Stimulated activated CD8-positive, alpha-beta memory T cell treated with anti-CD3 and anti-CD28 coated beads, Interleukin-7, amount 100 ng/mL, for 1 hour (primary cell): ENCODE measurements at places on chromosomes 7 and 10.

GRCh38 chr7:117791877-117792780 lies 81.1 kb downstream of the CTTNBP2 start:
- DNase-seq = no peak

DNA sequence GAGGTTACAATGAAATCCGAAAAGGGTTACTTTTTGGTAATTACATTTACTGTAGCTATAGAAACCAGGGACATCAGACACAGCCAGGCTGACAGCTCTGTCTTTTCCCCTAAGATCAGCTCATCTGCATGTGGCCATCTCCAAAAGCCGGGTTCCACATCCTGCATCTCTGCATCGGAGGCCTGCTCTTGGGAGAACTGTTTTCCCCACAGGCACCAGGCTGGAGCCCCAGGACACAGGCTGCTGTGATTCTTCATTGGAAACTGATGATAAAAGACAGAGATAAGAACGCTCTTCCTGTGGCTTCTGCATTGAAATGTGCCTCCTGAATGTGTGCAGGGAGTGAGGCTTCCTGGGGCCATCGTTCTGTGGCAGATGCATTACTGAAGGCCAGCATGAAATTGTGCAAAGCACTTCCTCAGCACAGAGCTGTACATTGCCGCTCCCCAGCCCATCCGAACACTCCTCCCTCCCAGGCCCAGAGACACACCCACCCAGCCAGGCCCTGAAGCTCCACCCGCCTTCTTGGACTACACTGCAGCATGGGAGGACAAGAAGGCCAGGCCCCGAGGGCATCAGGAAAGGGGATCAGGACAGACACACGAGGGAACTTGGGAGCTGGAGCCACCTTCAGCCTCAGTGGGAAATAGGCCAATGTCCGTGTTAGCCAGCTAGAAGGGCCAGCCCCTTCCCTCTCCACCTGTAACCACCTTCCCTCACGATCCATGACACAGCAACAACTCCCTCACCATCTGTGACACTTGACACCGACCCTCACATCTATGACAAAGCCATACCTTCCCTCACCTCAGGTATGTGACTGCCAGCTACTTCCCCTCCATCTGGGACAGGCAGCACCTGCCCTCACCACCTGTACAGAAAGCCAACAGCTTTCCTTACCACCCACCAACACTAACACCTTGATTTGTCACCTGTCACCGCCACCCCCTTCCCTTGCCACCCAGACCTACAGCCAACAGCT lies 113.2 kb downstream of the GRID1 start:
- DNase-seq = no peak

GRCh38 chr7:151254316-151254715 lies 5.8 kb upstream of the SMARCD3 start:
- DNase-seq = no peak

GRCh38 chr10:82464966-82465365 lies 590.0 kb downstream of the NRG3 start:
- DNase-seq = no peak

- no peak for DNase-seq
Observed at GRCh38 chr10:88156341-88156740, 292.9 kb downstream of the PTEN start.

DNA sequence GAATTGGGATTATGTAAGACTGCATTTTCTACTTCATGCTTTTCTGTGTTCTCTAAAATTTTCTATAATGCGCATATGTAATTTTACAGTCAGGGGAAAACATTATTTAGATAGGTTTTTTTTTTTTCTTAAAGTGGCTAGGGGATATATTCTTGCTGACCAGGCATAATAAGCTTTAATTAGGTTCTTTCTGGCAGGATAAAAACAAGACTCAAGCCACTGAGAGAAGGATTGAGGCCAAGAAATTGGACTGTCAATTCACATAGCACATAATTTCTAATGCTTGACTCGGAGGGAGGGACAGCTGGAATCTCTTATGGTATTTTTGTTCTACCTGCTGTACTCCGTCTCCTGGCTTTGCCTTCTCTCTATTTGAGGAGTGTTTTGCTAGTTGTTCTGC lies 119.8 kb upstream of the NPVF start:
- no peak for DNase-seq

GRCh38 chr10:121137533-121137932 lies 286.4 kb downstream of the WDR11 start:
- DNase-seq = no peak

DNA sequence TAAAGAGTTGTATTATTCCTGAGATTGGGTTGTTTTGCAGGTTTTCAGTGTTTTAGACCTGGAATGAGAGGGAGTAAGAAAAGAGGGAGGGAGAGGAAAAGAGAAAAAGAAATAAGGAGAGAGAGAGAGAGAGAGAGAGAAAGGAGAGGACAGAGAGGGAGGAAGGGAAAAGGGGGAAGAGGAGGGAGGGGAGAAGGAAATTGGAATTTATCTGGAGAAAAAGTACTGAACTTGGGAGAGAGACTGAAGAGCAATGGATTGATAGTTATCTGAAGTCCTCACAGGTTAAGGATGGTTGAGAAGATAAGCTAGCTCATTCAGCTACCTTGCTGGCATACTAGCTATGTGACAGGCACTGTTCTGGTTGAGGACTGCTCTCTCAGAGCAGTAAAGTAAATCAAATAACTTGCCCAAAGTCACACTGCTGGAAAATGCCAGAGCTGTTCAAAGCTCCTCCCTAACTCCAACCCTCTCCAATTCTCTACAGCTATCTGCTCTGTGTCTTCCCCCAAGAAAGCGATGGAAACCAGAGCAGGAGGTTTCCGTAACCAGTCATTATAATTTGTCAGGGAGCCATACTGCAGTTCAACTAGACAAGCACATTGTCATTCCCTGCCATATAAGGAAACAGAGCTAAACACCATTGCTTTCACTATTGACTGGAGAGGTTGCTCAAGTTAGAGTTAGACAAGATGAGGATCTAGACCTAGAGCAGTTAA lies 10.7 kb downstream of the CALD1 start:
- DNase-seq = no peak

DNA sequence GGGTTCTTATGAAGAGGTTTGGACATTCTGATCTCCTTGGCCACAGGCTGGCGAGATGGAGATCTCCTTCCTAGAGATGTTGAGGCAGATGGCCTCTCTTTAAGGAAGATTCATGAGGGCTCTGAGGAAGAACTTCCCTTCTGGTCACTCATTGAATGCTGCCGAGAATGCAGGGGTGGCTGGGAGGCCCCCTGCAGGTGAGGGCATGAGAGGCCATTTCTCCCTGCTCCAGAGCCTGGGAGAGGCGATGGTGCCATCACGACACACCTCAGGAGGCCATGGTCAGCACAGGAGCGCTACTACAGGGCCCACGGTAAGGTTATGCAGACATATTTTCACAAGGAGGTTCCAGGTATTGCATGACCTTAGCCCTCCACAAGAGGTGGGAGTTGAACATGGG lies 40.2 kb downstream of the CXCL12 start:
- no peak for DNase-seq
